Caki2 (cell line): ENCODE measurements at places on chromosomes 16 and 17. TPM values are rescaled to one million over a fixed set of nuclear protein-coding genes. Genes with fewer than 3 reads are reported as not detected.

Gene HOXB5
- not detected in 2 replicates for total RNA-seq

GRCh38 chr16:5706211-5706610 is 608.6 kb upstream of the EEF2KMT start:
- peak; percentile 5 for DNase-seq

DNA sequence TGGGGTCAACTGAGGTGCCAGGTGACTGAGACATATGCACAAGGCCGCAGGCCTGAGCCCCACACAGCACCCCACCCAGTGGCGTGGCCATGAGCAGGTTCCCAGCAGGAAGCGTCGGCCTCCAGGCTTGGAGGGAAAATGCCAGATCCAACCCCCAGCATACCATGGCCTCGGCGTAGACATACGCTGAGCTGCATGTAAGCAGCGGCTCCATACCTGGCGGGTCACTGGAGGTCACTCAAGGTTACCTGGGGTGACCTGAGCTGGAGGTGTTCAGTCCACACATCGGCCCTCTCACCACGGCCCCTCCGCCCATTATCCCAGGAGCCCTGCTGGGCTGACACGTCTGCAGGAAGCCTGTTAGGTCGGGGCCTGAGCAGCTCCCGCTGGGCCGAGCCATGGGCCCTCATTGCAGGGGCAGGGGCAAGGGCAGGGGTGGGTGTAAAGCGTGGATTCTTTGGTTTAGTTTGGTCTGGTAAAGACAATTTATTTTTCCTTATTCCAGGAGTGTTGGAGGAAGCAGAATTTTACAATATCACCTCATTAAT is 15.2 kb downstream of the KCTD5 start:
- no peak for DNase-seq

Gene CRYBA1
- not detected in 2 replicates for total RNA-seq

DNA sequence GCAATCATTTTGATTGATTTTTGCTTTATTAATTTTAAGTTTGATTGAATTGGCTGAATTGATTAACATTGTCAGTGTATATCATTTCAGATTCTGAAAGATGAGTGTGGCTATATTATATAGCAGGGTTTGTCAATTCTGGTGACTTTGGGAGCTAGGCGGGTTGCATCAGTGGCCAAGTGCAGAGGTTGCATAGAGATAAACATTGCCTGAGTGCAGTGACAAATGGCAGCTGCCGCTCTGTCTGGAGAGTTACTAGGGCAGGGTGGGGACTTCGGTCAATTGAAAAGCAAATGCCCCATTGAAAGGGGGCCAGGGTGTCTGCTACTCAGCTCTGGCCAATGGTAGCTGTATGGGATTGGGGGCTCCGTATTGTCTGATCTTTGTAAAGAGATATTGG is 12.7 kb downstream of the SYT17 start:
- DNase-seq, result no peak

- no peak for DNase-seq
These were observed 14.7 kb downstream of the SMIM5 start for GRCh38 chr17:75647921-75648320.

Gene SPATA32
- not detected in 2 replicates for total RNA-seq

DNA sequence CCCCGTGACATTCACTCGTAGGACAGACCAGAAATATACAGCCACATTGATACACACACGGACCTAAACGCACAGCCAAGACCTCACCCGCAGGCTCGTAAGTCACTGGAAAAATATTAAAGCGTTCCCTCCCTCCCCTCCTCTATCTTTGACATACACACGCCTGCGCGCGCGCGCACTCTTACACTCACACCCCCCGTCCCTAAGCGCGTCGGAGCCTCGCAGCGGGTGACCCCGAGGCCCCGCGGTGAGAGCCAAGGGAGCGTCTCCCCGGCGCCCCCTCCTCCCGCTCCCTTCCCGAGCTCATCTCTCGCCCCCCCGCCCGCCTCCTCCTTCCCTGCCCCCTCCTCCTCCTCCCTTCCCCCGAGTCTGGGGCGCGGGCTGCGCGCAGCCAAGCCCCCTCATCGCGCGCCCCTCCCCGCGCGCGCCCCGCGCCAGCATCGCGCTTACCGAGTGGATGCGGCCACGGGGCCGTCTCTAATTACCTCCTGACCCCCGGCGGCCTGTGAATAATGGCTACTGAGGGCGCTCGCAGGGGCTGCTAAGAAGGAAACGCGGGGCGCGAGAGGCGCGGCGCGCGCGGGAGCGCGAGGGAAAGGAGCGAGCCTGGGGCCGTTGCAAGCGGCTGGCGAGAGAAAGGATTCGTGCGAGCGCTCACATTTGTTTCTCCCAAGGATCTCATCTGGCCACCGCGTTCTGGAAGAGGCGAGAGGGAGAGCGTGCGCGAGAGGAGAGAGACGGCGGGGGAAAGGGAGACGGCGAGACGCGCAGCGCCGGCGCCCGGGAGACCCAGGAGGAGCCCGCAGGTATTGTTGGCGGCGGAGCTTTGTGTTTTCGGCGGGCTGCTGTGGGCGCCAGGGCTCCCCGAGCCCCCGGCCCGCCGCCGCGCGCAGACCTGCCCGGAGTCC is 42.4 kb downstream of the RAI1 start:
- DNase-seq, result no peak

Gene KRT33A
- total RNA-seq, result not detected in 2 replicates

- DNase-seq, result no peak
These were observed 54.4 kb downstream of the SOX9 start for GRCh38 chr17:72175263-72175662.

Gene DNAI2
- not detected in 2 replicates for total RNA-seq

Gene CCDC137
- total RNA-seq, result 33.8 and 39.2 TPM in 2 replicates
